ENCODE measurements at places on chromosomes 2 and 18.

DNA sequence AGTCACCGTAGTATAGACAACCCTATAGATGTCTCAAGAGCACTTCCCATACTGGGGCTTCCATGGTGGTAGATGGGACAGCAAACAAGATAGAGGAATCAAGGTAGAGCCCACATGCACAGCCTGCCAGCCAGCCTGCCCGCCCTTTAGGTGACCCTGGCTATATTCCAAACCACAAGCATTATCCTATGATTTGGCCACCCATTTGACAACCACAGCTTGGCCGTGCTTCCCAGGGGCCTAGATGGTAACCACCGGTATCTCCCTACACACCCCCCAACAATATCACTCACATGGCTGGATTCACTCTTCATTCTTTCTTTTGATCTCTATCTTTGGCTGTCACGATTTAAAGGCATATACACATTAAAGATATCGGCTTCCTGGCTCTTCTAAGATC is 85.3 kb downstream of the CDK15 start:
- no peak for DNase-seq

DNA sequence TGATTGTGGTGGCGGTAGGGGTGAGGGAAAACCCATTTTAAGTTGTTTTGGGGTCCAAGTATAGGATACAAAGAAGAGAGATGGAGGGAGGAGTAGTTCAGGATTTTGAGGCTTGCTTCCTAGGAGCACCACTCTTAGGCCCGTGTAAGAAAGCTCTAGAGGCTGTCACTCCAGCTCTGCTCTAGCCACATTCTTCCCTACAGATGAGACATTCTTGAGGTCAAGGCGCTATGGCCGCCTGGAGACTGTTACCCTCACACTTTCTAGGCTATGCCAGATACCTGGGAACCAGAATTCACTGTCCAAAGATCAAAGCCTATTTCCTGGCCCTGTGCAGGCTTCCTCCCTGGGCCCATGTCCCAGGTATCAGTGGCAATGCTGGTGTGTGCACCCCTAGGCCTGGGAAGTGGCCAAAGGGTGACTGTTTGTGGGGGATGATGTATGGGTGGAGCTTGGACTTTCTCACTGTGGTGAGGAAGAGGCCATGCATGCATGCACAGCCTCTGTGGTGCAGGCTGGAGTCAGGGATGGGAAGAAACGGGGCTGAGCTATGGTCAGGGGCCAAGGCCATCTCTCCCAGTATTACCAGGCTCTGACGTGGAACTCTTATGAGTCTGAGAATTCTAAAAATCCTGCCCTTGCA is 7.0 kb upstream of the TTL start:
- DNase-seq: no peak

- DNase-seq: no peak
These were observed 48.4 kb upstream of the FRZB start for GRCh38 chr2:182914852-182915251.

GRCh38 chr18:48600456-48601090 is 61.7 kb downstream of the CTIF start:
- no peak for DNase-seq

DNA sequence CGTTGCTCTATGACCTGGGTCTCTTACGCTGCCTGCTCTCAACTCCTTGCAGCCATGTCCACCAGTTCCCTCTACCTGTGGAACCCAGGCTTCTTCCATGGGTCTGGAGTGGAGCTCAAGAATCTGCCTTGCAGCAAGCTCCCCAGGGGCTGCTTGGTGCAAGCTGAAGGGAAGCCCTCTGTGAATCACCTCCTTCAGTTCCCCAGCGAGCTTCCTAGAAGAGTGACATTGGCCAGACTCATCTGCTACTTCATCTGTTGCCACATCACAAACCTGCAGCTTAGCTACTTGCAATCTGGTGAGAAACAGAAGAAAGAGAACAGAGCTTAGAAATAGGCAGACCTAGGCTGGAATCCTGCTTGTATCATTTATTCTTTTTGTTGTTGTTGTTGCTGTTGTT is 9.8 kb upstream of the EFR3B start:
- no peak for DNase-seq

DNA sequence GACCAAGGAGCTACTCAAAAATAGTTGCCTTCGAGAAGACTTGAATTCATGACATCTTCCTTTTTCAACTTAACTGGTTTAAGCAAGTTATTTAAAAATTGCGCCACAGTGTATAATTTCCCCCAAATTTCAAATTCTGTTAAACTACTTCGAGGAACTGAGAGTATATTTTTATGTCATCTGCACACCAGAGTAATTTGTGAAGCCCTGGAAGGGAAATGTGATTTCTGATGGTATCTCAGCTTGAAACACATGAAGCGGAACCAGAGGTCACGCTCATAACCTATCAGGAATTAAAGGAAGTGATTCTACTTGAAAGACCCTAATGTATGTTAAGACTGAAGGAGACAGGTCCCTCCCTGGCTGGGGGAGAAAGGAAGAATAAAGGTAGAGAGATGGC is 33.9 kb upstream of the DARS1 start:
- DNase-seq: no peak

GRCh38 chr2:241931084-241931975 is 61.8 kb downstream of the RTP5 start:
- no peak for DNase-seq

- no peak for DNase-seq
These were observed 503.8 kb upstream of the NRXN1 start for GRCh38 chr2:51535763-51536162.

DNA sequence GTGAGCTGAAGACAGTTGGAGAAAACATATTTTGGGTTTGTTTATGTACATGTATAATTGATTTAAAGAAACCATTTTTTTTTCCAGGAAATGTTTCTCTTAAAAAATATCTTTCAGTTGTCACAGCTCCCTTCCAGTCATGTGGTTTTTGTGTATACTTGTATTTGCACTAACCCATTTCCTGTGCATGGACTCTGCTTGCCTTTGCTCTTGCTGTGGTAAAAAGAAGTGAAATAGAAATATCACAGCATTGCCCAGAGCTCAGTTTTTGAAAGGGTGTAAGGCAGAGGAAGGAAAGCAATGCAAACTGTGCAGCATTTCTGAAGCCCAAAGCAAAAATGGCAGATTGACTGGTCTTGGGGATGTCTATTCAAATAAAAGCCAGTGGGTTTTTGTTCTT is 10.4 kb upstream of the DOCK10 start:
- DNase-seq: no peak

GRCh38 chr18:26317398-26317797 is 91.2 kb downstream of the TAF4B start:
- DNase-seq: no peak

DNA sequence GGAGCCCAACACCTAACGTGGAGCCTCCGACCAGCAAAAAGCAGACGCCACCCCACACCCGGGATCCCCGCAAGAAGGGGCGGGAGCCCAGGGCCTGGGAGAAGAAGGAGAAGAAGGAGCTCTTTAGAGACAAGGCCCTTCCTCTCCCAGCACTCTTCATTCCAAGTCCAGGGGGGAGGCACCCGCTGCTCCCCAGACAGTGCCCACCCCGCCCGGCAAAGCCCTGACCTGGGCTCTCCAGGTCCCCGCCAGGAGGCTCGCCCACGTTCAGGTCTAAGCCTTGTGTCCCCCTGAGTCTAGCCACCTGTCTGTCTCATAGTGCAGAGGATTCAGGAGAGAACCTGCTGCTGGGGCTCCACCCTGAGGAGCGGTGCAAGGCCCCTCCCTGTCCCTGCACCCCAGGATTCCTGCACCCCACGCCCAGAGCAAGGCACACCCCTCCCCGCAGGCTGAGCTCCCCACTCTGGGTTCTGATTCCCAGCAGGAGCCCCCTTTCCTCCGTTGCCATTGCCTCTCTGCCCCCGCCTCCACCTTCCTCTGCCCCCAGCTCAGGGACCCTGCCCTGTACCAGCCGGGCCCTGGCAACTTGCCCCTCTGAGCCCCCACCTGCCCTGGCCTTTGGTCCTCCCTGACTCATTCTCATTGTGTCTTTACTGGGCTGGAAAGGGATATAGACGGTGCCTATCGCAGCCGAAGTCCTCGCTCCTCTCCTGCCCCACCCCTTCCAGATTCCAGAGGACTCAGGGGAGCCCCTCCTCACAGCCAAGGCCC is 33.5 kb upstream of the GPC1 start:
- no peak for DNase-seq

GRCh38 chr2:96341641-96342040 is 6.1 kb downstream of the NCAPH start:
- no peak for DNase-seq

- no peak for DNase-seq
These were observed 267.0 kb downstream of the NOL4 start for GRCh38 chr18:33957707-33958106.

GRCh38 chr18:55317864-55318263 is 270.1 kb downstream of the TCF4 start:
- DNase-seq: no peak

DNA sequence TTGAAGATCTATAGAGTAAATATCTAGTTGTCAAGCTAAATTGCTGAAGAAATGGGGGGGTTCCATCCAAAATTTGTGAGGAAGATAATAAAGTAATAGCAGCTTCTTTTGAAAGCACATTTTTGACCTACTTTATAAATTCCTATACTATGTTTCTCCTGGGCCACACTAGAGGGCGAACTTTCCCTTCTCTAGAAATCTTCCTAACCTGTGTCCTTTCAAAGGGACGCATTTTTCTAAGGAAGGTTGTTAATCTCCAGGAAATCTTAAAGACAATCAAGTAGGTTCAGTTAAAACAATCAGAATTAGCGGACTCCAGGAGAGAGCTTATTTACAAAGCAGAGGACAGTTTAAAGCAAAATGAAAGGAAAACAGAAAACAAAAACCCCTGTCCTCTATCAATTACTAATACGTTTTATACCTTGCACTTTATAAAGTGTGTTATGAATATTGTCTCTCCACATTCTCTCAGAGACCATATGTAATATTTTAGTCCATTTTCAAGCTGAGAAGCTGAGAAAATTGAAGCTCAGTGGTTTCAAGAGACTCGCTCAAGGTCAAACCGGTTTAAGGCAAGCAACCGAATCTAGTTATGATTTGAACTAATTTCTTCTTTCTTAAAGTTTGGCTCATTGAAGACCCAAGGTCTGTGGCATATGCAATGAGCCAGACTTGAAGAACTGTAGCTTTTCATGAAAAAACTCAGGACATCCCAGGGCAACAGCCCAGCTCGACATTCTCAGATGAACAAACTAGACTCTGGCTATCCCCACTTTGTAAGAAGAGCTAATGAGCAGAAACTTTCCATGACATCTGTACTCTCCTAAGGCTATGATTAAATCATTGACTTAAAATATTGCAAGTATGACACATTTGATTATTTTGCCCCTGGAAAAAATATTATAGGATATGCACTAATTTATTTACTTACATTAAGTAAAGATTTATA is 273.6 kb downstream of the PAX3 start:
- no peak for DNase-seq

DNA sequence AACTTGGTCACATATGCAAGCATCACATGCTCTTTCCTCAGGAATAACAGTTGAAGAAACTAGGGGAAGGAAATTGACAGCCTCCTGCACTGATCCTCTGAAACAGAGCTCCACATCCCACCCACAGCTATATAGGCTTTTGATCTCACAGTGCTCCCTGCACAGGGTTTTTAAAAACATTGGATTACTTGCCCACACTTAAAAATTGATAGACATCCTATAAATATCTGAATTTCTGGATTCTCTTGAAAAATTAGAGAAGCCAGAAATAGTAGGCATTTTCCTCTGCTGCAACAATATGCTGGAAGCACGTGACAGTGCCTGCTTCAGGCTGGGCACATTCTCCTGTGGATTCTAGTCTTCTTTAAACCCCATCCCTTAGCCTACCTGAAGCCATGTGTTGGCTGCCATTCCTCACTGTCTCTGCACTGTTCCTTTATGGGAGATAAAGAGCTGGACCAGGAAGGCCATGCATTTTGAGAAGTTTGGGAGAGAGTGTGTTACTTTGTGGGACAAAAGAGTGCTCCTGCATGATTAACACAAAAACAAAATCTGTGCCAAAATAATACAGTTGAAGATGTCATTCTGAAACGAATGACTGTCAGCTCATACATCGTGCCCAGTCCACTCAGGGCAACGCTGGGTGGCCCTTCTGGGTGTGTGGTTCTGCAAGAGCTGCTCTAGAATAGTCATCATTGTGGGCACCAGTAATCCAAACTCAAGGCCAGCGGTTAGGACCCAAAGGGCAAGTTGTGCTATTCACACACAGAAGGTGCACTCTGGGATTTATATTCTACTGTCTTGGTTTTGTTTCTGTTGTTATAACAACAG is 59.8 kb downstream of the GYPC start:
- DNase-seq: no peak

DNA sequence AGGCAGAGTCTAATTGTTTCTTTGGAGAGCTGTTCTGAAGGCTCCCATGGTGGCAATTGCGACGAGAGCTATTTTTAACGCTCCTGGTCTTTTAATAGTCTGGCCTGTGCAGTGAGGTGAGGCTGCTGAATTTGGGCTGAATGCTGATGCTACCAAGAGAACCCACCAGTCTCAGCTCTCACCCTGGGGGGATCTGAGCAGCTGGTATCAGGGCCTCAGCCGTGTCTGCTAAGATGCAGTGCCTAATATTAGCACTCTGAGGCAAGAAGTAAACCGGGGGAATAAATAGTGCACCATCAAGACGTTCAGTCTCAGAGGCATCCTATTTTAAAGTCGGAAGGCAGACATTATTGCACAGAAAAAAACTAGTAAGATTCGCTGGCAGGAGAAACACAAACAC is 214.8 kb upstream of the PID1 start:
- DNase-seq: no peak

GRCh38 chr2:219116776-219117646 is 43.6 kb downstream of the NHEJ1 start:
- DNase-seq: no peak

DNA sequence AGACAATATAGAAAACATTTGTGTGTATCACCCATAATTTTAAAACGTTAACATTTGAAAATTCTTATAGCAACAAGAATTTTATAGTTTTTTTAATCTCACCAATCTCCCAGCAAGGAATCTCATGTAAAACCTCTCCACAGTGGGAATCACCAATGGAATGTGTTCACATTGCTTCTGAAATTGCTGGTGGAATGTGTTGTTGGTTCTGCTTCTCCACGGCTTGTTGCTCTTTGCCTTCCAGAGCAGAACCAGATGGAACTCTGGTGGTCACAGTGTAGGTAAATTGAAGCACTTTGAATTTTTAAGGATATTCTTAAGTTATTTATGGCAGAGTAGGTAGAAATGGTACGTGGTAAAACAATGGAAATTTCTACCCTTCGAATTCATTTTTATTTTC is 35.1 kb downstream of the DCAF17 start:
- no peak for DNase-seq

DNA sequence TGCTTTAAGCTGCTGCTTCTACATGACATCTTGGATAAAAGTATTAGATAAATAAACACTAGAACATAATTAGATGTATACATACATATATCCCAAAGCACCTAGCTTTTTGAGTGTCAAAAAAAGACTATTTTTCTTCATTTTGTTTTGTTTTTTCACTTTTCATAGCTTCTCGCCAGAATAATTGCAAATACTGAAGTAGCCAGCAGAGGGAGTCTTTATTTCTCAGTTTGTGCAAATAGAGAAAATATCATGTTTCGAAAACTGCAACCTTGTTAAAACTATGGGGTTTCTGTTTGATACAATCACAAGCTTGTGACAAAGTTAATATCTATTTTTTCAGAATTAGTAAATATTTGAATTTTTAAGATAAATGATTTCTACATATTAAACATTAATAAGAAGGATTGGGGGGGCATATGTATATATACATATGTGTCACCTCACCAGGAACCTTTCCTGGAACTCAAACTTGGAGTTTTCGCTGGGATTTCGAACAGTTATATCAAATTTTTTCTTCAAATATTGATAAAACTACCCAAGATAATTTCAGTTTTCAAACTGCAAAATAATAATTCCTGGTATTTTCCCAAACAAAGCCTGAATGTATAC is 61.0 kb downstream of the GRB14 start:
- DNase-seq: no peak

- DNase-seq: no peak
These were observed 320.1 kb downstream of the PIK3C3 start for GRCh38 chr18:42275138-42275535.
